ENCODE measurements at places on chromosomes 6 and 20. TPM values are rescaled to one million over a fixed set of nuclear protein-coding genes. Genes with fewer than 3 reads are reported as not detected.

The ARFRP1 gene
- 43.9 TPM for polyA plus RNA-seq

The GRM1 gene
- polyA plus RNA-seq: 0.04 TPM

The ID1 gene
- polyA plus RNA-seq: 299 TPM

The MAP7 gene
- polyA plus RNA-seq: 8.4 TPM

The FILIP1 gene
- polyA plus RNA-seq: 5.6 TPM

The PRDM1 gene
- polyA plus RNA-seq: 2.3 TPM
